ENCODE measurements at places on chromosomes 1 and 21. TPM values are rescaled to one million over a fixed set of nuclear protein-coding genes. Genes with fewer than 3 reads are reported as not detected.

IL23R gene
- total RNA-seq: not detected

KIF26B gene
- total RNA-seq: 0.06 TPM

IFT25 gene
- 5.4 TPM for total RNA-seq

DNA sequence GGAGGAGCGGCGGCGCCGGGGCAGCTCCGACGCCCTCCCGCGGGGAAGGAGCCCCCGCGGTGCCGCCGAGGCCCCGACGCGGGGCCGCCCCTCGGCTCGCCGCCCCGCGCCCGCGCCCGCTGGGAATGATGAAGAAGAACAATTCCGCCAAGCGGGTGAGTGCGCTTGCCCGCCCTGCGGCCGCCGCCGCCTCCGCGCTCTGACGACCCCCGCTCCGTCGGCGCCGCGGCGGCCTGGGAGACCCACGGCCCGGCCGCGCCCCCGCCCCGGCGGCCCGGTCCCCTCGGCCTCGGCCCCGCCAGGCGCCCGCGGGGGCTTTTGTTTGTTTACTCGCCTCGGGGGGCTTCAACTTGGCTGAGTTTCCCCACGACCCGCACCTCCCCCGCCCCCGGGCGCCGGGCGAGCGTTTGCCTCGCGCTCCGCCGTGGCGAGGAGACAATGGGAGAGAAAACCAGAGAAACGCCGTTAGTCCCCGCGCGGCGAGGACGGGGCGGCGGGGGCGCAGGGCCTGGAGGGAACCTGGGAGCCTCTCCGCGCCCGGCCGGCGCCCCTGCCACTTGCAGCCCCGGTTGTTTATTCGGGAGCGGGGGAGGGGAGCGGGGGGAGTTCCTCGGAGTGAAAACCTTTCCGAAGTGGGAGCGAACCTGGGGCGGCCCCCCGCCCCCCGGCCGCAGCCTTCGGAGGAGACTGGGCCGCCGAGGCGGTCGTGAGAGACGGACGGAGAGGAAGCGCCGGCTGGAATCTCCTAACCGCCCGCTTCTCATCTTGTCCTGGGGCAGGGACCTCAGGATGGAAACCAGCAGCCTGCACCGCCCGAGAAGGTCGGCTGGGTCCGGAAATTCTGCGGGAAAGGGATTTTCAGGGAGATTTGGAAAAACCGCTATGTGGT is 661 bp downstream of the PLEKHO1 start:
- peak; percentile 43 for DNase-seq

- peak; percentile 81 for DNase-seq
Measured at GRCh38 chr1:99969729-99970621, at the start of gene SLC35A3. Gene SLC35A3 (plus strand): TSS chr1:99969996. CDS start chr1:99993555, 23,559 bp downstream.
